Testis (tissue), 5 donors: ENCODE measurements at places on chromosomes 12 and 14. TPM values are rescaled to one million over a fixed set of nuclear protein-coding genes. Genes with fewer than 3 reads are reported as not detected.
A peak's percentile ranks its signal among the peaks of the same experiment; 100 is the strongest.

Gene FZD10
- 0.62 TPM for total RNA-seq

Gene EML5
- 17.7 TPM for total RNA-seq

Gene OR6S1
- 0.68 TPM for total RNA-seq

Gene RAPGEF3
- 24.6 TPM for total RNA-seq

Gene P2RX2
- 2.2 TPM for total RNA-seq

Gene LHX5
- 0.12 TPM for total RNA-seq

Gene PPP2R5C
- total RNA-seq: 106 TPM

Gene TAS2R19
- 9.3 TPM for total RNA-seq

Gene IGF1
- total RNA-seq: 50.9 TPM

Gene ADSS1
- 48.7 TPM for total RNA-seq

- peak; percentile 59 for DNase-seq
Measured at GRCh38 chr12:15276088-15276698, 46.1 kb upstream of the PTPRO start.

GRCh38 chr12:69252033-69252432 is 12.7 kb downstream of the CPSF6 start:
- DNase-seq: no peak

DNA sequence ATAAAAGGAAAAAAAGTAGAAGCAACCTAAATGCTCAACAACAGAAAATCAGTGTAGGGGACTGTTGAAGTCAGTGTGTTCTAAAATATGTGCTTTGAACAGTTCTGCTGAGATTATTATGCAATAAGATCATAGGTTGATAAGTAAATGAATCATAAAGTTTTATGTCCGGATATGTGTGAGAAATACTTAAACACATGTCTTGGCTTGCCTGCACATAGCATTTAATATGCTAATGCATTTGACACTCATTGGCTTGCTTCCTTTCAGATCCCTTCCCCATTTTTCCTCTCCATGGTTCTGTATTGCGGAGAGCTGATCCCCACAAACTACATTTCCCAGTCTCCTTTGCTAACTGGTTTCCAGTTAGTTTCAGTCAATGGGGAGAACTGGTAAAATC is 573.8 kb upstream of the TBX3 start:
- DNase-seq: no peak

- no peak for DNase-seq
Measured at GRCh38 chr14:59538936-59539335, 37.7 kb downstream of the CCDC175 start.

DNA sequence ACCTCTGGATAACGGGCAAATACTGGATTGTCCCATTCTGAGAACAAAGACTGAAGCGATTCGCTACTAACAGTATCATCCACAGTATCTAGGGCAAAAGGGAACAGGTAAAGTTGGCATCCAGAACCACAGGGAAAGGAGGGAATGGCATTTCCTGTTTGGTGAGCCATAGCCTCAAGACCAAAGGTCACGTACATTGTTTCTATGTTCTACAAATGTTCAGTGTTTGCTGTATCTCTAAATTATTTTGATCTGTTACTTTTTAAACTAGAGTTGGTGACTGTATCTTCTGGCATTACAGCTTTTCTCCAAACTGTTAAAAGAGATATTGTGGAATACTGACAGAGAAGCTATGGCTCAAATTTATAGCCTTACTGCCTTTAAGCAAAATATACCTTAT is 9.7 kb downstream of the MLH3 start:
- no peak for DNase-seq

DNA sequence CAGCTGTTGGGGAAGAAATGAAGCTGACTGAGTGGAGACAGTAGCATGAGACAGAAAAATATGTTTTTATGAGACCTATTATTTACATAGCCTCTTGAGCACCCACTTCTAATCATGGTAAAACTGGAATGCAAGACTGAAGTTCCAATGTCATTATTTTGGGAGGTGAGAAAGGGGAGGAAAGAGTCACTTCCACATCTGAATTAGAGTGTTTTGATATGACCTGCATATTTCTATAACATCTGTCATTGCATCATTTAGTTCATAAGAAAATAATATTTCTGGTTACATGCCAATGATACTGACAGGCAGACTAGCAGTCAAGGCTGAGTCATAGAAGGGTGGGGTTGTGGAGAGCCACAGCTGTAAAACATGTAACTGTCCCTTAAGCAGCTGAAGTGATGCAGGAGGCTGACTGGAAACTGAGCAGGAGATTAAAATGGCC is 26.7 kb downstream of the NTN4 start:
- no peak for DNase-seq

GRCh38 chr12:108854451-108855283 is 2.7 kb downstream of the SSH1 start:
- DNase-seq: peak; percentile 42

DNA sequence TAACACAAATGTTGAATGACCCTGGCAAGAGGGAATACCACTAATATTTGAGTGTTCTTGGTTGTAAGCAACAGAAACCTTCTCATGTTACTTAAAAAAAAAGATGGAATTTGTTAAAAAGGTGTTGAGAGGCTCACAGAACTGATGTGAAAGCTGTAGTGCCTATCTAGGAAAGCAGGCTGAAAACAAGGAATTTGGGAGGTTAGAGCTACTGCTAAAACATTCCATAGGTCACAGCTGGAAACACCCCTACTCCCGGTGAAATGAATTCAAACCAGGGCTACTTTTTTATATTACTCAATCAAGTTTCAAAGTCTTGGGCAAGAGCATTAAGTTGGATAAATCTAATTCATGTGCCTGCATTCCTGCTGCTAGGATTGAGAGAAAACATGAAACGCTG is 104.1 kb downstream of the SLC35F4 start:
- no peak for DNase-seq

DNA sequence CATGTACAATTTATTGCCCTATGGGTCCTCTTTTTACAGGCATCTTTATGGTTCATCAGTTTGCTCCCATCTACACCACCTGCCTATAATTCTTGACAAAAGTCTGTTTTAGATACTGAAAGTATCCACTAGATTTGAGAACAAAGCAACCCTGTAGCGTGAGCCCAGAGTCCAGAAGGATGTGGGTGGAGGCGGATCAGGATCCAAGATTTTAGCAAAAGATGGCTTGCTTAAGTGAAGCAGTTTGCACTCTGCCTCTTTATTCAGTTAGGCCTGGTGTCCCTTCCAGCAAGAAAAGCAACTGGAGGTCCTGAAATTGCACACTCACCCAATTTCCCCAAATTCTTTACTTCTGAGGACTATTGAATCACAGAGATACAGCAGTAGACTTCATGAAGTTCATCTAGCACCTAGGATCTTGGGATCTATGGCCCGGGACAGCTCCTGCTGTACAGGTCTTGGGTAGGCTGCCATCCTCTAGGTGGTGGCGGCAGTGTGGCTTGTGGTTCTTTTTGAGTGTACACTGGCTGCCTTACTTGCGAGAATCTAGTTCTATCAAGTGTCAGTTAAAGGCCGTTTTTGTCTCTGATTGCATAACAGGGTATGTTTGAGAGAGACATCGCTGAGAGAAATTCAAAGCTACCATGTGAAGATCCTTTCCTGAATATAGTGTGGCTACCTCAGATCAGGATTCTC is 873.2 kb downstream of the NRXN3 start:
- no peak for DNase-seq

GRCh38 chr14:94423453-94424056 is 29.0 kb downstream of the SERPINA11 start:
- peak; percentile 90 for DNase-seq

- peak; percentile 24 for DNase-seq
Measured at GRCh38 chr12:67647181-67647798, 1.3 kb upstream of the DYRK2 start.

DNA sequence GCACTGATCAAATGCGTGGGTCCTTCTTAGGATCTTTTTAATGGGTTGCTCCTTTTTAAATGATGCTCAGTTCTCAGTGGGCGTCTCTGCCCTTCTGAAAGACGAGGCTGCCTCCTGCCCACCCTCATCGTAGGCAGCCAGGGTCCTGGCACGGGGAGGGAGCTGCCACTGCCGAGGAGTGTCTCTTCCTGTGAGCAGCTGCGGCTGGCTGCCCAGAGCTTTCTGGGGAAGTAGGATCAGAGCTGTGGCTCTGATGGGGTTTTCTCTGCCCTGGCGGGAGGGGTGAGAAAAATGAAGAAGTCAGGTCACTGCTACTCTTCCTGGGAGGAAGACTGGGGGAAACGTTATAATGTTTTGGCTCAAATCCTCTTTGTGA is 31.1 kb upstream of the BEGAIN start:
- no peak for DNase-seq

DNA sequence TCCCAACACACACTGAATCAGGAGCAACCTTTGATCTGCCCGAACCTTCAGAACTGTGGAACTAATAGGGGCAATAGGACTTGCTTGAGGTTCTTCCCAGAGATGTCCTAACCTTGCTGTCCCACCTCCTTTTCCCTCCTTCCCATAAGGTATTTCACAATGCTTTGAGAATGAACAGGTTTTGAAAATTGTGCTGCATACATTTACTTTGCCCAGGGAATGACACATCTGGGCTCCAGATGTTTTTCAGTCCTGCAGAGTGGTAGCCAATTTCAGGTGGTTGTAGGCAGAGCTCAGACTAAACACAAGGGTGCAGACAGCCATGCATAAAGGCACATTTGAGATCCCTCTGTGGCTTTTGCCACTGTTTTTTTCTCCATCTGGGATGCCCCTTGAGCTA is 206.7 kb upstream of the PWP1 start:
- no peak for DNase-seq

GRCh38 chr12:132669166-132669879 is 17.8 kb downstream of the POLE start:
- no peak for DNase-seq

- DNase-seq: peak; percentile 76
Measured at GRCh38 chr12:11891754-11892386, 178.9 kb upstream of the BCL2L14 start.
